ENCODE measurements at places on chromosomes 12 and 14.

DNA sequence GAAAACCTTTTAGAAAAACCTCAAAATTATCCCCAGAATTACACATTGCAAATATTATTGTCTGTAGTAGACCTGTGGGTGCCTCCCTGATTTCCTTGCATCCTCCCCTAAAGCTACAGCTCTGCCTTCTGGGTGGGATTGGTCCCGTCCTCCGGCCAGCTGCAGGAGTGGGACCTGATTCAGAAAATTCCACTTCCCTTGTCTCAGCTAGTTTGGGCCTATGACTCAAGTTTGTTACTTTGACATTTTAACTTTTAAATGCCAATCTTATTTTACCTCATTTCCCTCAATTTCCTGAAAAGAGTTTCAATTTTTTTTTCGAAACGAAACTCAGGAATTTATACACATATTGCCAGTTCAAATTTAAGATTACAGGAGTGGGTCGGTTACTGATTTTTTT, 13.2 kb upstream of the SLC41A2 start:
- DNase-seq, result peak; percentile 38

DNA sequence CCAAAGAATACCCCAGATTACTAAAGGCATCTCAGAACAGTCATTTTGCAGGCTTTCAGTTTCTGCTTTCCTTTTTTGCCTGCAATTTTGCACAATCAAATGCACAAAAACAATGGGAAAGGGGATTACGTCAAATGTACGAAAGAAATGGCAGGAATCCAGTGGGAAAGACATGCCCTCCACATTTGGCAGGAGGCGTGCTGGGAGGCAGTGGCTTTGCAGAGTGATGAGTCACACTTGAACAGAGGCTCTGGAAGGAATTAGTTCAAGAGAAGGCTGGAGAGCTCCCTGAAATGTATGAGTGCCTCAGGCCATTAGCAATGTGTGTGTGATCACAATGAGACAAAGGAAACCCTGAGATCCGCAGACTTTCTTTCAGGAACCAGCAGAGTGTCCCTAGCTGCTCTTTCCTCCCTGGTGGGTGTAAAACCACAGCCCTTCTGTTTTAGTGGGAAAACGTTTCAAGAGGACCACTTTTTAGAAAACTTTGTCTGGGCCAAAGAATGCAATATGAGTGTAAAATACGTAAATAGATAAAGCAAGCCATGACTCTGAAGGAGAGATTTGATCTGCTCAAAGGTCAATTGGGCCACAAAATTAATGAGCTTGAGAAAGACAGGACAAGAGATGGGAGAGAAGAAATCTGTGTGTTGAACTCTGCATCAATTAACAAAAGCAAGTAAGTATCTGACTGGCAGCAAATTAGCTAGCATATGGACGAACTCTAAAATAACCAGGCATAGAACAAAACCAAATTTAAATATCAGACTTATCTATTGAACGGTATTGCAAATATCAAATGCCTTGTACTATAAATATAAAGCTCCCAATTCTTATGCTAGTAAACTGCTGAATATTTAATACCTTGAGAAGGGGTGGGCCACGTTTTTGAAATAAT, 155.4 kb upstream of the PDE3A start:
- peak; percentile 100 for DNase-seq

DNA sequence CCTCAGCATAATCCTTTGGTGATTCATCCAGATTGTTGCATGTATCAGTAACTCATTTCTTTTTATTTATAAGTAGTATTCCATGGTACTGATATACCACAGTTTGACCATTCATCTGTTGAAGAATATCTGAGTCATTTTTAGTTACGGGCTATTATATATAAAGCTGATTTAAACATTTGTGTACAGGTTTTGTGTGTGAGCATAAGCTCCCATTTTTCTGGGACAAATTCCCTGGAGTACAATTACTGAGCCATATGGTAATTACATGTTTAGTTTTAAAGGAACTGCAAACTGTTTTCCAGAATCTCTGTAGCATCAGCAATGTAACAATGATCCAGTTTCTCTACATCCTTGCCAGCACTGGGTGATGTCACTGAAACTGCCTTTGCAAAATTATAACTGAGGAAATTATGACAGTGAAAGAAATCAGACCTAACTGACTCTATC, 236.2 kb upstream of the KRR1 start:
- DNase-seq, result peak; percentile 85

DNA sequence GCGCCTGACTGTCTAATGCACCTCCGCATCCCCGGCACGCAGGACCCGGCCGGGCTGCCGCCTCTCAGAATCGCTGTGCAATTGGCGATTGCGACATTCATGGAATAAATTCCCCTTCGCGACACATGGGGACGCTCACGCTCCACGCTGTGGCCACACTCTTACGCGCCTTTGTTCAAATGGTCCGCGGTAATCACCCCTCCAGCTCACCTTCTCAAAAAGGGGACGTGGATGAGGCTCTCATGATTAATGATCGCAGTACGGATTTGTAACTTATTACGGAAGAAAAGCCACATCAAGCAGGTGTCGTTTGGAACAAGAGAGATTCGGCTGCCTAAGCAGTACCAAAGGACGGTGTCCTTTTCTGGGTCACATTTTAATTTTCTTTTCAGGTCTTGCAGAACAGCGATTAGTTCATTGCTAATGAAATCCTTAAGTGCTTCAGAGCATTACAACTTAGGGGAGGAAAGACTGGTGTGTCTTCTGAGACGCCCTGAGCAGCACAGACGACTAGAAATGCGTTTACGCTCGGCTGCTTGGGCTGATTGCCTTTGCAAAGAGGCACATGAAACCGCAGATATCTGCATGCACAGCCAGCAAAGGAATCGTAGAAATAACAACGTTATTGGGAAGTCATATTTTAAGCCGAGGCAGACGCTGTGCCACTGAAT, 37.3 kb upstream of the ADGRD1 start:
- DNase-seq, result peak; percentile 44

GRCh38 chr14:94460631-94461416, 8.2 kb upstream of the SERPINA11 start:
- DNase-seq, result no peak

DNA sequence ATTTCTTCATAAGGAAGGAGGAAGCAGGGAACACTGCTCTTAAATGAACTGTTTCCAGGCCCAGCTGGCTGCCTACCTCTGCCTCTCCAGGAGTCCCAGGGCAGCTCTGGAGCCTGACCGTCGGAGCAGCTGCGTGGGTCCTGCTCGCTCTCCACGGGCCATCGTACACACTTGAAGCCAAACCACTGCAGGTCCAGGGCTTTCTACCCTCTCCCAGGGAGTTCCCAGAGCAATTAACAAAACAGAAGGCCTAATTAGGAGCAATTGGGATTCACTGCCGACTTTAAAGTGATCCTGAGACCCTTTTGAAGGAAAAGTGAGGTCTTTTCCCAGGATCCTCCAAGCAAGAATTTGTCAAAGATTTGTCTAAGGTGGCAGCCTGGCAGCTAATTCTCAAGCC, 76.9 kb downstream of the OTX2 start:
- no peak for DNase-seq

- DNase-seq, result no peak
Measured at GRCh38 chr12:98741196-98741555, 96.1 kb downstream of the APAF1 start.

DNA sequence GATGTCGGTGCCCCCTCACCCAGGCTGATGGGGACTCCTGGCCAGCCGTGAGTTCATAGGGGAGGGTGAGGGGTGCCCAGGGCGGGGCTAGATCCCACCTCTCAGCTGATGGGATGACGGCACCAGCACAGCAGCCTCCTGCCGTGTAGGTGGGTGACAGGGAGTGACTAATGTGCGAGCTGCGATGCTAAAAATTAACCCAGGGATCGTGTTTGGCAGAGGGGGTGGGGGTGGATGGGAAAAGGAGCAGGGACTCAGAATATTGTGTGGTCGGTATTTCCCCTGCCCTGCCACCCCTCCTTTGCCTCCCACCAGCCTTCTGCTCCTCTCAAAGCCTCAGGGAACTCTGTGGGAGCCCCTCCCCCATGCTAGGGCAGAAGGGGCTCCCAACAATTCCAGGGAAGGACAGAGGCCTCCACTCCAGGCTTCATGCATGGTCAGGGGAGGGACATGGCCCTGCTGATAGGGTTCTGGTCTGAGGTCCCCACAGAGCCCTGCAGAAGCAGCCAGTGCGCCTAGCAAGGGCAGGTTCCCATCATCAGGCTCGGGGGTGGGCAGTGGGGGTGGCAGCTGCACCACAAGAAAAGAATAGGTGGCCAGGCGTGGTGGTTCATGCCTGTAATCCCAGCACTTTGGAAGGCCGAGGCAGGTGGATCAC, 12.5 kb downstream of the TAMALIN start:
- DNase-seq, result no peak

- peak; percentile 83 for DNase-seq
Measured at GRCh38 chr14:63901434-63902085, 48.8 kb downstream of the SYNE2 start.

DNA sequence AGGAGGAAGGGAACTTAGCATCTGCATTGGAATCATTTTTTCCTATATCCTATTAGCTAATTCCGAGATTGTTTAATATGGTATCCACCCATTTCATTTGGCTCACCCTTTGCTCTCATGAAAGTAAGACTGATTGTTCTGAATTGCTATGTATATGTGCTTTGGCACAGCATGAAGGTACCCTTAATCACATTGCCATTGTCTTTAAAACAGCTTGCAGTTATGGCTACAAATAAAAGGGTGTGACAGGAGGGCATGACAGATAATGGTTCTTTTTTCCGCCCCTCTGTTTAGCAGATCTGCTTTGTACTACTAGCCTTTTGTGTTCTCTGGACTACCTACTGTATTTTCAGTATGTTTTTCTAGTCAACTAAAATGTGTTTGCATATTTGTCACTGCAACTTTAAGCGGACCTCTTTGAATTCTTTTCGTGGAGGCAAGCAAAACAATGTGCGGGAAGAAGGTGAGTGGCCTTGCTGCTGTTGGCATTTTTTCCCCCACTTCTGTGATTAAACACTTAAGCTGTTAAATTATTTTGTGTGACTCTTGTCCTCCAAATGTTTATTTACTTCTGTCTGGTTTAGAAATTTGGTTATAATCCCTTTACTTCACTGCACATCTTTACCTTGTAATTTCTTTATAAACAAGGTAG, 35.8 kb downstream of the FBXO34 start:
- no peak for DNase-seq

- peak; percentile 56 for DNase-seq
Measured at GRCh38 chr14:93939304-93940229, 12.4 kb downstream of the FAM181A start.
